NCI-H1694 (cell line): ENCODE measurements at places on chromosomes 1 and 21.

DNA sequence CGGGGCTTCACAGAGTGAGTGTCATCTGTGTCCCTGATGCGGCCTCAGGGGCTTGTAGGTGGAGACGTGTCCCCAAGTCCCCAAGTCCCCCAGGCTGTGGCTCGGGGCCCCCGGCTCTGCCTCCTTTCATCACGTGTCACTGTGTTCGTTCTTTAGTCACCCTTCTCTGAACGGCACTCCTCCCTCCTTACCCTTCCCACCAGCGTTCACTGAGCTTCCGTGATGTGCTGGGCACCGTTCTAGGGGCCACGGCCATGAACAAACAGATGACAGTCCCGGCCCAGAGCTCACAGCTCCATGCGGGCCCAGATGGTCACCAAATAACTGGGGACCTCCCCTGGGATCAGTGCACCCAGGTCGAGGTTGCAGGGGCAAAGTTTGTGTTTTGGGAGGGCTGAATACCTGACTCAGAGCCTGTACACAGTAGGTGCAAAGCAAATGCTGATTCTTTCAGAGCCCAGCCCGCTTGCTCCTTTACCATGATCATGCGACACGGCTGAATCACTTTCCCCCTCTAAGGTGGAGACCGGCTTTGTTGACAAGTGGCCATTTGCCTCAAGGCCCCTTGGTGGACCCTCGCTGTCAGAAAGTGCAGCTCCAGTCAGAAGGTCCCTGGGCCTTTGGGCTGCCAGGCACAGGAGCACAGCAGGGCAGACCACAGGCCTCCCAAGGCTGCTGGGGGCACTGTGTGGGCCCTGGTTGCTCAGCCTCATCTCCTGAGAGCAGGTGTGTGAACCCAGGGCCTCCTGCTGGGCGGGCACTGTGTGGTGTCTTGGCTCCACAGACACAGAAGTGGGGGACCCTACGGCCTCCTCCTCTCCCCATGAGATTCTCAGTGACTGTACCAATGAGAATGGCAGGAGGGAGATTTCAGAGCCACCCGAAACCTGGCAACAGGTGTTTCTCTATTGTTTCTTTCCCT, 592.5 kb downstream of the PTPRU start:
- no peak for DNase-seq

DNA sequence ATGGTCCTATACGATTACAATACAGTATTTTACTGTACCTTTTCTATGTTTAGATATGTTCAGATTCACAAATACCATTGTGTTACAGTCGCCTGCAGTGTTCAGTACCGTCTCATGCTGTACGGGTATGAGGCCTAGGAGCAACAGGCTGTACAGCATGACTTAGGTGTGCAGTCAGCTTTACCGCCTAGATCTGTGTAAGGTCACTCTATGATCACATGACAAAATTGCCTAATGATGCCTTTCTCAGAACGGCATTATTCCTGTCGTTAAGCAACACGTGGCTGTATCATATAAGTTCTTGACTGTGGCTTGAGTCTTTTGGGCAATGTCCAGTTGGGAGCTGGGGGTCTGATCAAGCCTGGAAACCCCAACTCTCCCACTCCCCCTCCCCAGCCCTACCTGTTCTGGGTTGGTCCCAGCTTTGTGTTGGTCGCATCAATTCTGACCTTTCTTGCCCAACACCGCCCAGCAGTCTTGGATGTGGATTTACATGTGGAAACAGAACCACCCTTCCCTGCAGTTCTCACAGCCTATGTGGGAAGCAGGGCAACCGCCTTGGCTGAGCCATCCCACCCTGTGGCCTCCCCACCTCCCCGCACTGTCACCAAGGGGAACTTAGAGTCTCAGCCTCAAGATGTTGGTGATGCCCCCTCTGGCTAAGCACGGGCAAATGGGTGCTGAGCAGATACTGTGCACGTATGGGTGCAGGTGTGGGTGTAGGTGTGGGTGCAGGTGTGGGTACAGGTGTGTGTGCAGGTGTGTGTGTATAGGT, 80.2 kb upstream of the ACTL8 start:
- no peak for DNase-seq

DNA sequence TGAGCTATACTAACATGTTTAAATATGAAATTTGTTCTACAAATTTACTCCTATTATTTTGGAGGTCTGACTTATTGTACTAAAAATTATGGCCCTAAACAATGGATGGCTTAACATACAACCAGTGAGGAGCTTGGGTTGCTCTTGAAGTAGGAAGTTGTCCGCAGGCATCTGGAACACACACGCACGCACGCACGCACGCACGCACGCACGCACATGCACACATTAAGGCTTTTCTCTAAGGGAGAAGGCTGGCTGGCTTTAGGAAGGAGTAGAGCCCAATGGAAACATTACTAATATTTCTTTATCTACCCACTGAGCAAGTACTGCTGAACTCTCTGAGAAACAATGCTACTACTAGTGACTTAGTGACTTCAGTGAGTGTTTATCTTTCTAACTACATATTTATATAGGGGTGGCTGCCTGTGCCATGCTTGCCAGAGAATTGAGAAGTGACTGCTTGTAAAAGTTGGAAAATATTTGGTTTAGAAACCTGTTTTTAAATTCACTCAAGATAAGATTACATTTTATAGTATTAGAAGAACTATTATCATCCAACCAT, 16.2 kb upstream of the ARHGAP29 start:
- DNase-seq = no peak

- DNase-seq = no peak
Observed at GRCh38 chr1:15988856-15989736, 13.2 kb upstream of the ZBTB17 start.

- DNase-seq = no peak
Observed at GRCh38 chr21:15943009-15943666, 213.4 kb downstream of the USP25 start.
